Activated CD8-positive, alpha-beta T cell treated with anti-CD3 and anti-CD28 coated beads, Interleukin-2, amount 10 ng/mL, durations not matched to agents 7 days and 5 days (primary cell): ENCODE measurements at places on chromosomes 6 and 20. TPM values are rescaled to one million over a fixed set of nuclear protein-coding genes. Genes with fewer than 3 reads are reported as not detected.

The B3GALT4 gene
- total RNA-seq, result 12.8 TPM

DNA sequence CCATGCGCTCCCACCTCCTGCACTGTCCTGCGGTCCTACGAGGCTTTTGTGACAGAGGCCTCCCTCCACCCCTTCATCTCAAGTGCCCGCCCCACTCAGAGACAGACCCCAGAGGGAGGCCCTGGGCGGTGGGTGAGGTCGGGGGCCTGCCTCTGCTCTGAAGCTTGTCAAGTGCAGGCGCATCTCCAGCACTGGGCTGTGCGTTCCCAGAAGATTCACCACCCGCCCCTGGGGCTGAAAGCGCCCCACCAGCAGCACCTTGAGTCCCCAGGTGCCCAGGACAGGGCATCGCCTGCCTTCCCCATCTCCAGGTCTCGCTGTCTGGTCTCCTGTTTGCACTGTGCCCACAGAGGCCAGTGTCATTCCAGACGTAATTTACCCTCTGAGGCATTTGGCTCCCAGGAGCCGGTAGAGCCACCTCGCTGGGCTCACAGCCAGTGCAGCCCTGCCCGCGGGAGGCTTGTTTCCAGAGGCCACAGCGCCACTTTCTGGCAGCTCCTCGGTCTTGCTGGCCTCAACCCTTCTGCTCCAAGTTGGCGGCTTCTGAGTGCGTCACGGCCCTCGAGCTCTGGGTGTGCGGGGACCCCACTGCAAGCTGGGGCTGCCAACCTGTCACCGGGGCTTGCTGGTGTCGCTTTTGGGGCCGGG, 191.1 kb downstream of the TAF4 start:
- no peak for DNase-seq

GRCh38 chr6:11190625-11191245, 41.7 kb downstream of the NEDD9 start:
- DNase-seq, result no peak

- DNase-seq, result peak; percentile 46
Measured at GRCh38 chr6:30884521-30885480, 482 bp downstream of the DDR1 start.

GRCh38 chr6:8579372-8579771, 144.0 kb upstream of the SLC35B3 start:
- no peak for DNase-seq

- no peak for DNase-seq
Measured at GRCh38 chr20:7411075-7411474, 529.2 kb downstream of the HAO1 start.

GRCh38 chr6:137661601-137662000, 167.4 kb upstream of the OLIG3 start:
- DNase-seq, result peak; percentile 66

The RGS17 gene
- total RNA-seq, result not detected

GRCh38 chr20:49039854-49040253, 6.3 kb upstream of the CSE1L start:
- DNase-seq, result no peak

The IL17A gene
- not detected for total RNA-seq

The STMND1 gene
- total RNA-seq, result not detected
